ENCODE measurements at places on chromosomes 3 and 15.

DNA sequence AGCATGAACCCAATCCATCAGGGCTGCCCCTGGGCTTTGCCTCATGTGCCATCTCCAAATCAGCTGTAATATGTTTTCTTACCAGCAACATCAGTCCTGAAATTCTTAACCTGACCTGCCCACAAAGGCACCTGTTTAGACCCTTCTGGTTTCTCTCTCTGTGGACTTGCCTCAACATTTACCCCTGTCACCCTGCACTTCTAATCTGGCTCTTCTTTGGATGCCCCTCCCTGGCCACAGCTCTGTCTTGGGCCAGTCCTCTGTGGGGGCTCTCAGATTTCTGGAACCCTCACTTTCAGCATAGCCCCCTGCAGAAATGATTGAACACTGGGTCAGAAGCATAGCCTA lies 168.7 kb upstream of the STAC start:
- DNase-seq = no peak

DNA sequence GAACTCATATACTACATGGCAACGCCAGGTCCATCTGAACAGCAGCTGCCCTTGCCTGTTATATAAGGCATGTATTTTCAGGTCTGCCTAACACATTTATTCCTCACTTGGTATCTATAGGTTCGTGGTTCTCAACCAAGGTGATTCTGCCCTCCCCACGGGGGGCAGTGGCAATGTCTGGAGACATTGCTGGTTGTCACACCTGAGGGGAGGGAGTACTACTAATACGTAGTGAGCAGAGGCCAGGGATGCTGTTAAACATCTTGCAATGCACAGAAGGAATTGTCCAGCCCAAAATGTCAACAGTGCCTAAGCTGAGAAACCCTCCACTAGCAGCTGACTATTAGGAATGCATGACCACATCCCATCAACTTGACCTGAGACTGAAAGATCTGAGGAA lies 32.6 kb downstream of the ADAMTS9 start:
- DNase-seq = no peak

GRCh38 chr15:39083213-39083612 lies 497.7 kb upstream of the THBS1 start:
- DNase-seq = peak; percentile 69

DNA sequence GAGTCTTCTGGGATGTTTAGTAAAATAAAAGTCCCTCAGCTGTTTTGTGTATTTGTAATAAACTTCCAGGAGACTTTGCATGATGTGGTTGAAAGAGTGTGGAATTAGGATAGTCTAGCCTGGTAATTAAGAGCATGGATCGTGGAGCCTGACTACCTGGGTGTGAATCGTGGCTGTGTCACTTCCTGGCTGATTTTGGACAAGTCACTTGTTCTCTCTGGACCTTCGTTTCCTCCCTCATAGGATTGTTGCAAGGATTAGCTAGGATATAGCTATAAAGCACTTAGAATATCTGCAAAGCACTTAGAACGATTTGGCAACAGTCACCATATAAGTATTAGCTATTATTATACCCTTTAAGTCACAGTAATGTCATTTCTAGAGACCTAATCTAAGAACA lies 40.2 kb downstream of the SLMAP start:
- DNase-seq = peak; percentile 45

DNA sequence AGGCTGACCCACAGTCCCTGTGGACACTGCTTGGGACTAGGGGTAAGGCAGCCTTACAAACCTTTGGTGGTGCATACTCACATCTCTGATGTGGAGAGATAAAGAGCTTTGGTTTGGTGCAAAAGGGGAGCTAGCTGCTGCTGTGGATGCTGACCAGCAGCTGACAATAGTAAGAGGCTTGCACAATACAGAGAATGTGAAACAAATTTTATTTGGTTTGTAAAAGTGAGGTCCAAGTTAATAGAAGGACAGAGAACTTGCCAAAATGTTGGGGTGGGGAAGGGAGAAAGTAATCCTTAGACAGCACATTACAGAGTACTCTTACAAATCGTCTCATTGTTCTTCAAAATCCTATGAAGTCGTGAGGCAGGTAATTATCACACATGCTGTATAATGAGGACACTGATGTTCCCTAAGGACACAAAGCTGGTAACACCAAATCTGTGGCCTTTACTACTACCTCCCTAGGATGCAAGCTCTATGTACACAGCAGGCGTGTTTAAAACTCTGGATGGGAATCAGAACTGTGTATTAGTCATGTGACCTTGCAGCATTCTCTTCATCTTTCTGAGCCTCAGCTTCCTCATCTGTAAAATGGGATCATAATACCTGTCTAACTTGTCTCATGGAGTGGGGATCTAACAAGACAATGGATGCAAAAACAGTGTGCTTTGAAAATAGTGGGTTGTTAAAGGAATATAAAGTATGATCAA lies 21.6 kb downstream of the ARHGAP31 start:
- no peak for DNase-seq

DNA sequence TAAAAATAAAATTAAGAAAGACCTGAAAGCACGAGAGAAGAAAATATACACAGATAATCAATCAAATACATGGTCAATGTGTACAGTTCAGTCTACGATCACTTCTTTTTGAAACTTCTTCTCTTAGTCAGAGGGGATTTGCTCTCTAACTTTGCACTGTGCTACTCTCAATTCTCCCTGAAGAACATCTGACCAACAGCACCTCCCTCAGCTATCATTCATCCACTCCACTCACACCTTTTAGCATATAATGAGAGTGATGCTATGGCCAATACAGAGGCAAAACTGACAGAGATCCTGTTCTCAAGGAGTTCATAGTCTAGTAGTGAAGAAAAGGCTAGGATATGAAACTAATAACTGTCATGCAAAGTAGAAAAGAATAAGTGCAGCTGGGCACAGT lies 45.9 kb downstream of the P3H2 start:
- DNase-seq = no peak

DNA sequence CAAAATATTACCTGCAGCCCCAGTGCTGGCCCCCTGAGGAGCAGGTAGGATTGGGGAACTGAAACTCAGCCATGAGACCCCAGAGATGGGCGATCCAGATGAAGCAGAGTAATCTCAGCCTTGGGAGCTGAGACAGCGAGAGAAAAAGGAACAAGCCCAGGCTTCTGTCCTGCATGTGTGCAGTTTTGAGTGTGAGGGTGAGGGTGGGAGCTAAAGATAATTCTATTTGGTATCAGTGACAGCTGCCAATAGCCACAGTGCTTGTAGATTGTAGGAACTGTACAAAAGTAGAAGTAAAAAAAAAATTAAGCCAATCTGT lies 5.9 kb downstream of the ATP8B4 start:
- DNase-seq = no peak

DNA sequence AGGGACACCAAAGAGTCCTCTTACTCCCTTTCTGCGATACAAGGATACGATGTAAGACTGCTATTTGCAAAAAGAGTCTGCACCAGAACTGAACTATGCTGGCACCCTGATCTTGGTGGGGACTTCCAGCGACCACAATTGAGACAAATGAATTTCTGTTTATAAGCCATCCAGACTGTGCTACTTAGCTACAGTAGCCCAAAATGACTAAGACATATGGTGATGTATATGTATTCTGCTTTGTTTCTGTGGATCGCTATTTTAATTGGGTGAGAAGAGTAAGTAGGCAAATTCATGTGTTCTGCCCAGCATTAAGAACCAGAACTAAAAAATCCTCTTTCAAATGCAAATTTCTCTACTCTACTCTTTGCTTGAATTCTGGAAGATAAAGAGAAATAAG lies 720.9 kb downstream of the DIPK2A start:
- no peak for DNase-seq

GRCh38 chr15:58453931-58454793 lies 22.4 kb downstream of the LIPC start:
- no peak for DNase-seq

- peak; percentile 60 for DNase-seq
Observed at GRCh38 chr3:39189959-39190269, 2.5 kb downstream of the XIRP1 start.
